ENCODE measurements at places on chromosomes 7 and 10.

GRCh38 chr7:80923211-80923612 lies 4.4 kb upstream of the SEMA3C start:
- DNase-seq, result no peak

DNA sequence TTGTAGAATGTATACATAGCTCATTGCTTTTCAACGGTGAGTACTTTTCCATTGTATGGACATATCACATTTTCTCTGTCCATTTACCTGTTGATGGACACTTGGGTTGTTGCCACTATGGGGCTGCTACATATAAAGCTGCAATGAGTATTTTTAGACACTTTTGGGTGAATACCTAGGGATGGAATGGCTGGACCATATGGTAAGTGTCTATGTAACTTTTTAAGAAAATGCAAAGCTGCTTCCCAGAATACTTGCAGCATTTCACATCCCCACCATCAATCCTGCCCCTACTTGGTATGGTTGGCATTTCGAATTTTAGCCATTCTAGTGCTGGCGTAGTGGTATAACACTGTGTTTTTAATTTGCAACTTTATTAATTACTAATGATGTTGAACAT lies 274.6 kb downstream of the TNS3 start:
- DNase-seq, result no peak

GRCh38 chr10:89838044-89838615 lies 136.7 kb downstream of the KIF20B start:
- DNase-seq, result no peak

DNA sequence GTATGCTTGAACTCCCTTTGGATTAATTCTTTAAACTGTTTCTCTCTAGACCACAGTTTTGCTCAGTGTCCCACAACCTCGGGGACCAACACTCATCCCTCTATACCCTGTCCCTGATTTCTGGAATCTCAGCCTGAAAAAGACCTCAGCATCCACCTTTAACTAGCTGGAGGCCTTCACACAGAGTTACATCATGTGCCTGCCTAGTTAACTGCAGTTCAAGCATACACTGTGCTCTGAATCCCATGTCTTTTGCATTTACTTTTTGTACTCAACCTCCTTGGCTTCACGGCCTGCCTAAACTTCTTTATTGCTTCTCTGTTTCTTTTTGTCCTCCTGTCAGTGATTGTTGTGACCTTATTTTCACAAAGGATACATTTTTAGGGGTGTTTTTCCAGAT lies 66.7 kb downstream of the PRKG1 start:
- no peak for DNase-seq

DNA sequence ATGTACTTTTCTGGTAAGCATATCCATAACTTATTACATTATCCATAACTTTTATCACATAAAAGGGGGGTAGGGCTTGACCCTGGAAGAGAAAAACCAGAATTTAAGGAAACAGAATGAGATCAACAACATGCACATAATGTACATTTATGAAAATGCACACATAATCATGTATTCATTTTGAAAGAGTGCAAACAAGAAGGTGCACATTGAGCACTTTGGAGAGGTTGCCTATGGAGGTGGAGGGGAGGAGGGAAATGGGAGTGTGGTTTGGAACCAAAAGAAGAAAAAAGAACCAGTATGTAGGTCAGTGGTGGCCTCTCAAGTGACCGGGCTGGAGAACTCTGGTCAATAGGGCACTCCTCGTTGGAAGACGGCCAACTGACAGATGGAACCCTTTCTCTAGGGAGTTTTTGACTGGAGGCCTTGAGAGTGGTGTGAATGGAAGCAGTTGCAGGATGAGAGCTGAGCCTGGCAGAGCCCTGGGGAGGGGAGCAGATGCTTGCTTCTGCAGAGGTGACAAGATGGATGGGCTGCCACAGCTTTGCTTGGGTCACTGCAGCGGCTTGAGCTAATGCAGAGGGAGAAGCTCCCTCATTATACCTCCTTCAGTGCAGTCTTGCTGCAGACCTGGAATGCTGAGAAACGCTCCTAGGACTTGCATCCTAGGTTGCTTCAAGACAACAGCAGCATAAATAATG lies 192.7 kb downstream of the SEC23IP start:
- DNase-seq, result no peak

DNA sequence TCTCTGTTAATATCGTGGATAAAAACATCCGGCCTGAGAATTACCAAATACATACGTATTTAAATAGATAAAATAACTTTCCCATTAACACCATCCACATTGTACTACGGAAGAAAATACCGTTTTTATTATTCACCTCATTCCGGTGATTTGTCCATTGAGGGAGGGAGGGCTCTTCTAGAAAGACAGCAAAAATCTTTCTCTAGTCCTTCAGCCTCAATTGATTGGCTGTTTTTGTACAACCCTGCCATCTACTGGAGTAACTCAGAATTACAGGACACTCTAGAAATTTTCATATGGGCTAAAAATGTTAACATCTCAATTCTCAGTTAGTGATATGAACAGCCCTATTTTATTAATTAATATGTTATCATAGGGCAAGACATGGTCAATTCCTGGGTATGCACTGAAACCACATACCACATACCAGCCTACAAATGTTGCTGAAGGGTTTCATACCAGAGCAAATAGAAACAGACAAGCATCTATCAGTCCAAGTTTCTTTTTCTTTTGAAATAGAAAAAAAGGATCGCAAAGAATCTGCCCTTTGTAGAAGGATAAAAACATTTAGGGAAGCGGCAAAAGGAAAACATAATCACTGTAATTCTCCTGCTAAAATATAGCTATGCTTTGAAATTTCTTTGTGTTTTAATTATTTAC lies 55.8 kb upstream of the CDCA7L start:
- DNase-seq, result no peak

DNA sequence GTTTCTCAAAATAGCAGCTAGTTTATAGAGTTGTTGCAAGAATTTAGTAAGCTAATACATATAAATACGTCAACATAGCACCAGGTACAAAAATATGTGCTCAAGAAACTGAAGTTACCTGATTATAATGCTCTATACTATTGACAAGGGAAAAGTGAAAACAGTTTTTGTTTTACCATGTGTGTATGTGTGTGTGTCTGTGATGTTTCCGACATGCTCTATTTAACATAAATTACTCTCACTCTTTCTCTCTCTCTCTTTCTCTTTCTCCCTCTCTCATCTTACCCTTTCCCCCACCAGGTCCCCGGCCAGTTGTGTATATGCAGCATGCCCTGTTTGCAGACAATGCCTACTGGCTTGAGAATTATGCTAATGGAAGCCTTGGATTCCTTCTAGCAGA lies 4.3 kb downstream of the LIPN start:
- DNase-seq, result no peak

- DNase-seq, result no peak
These were observed 50.6 kb upstream of the SMNDC1 start for GRCh38 chr10:110355141-110355831.

DNA sequence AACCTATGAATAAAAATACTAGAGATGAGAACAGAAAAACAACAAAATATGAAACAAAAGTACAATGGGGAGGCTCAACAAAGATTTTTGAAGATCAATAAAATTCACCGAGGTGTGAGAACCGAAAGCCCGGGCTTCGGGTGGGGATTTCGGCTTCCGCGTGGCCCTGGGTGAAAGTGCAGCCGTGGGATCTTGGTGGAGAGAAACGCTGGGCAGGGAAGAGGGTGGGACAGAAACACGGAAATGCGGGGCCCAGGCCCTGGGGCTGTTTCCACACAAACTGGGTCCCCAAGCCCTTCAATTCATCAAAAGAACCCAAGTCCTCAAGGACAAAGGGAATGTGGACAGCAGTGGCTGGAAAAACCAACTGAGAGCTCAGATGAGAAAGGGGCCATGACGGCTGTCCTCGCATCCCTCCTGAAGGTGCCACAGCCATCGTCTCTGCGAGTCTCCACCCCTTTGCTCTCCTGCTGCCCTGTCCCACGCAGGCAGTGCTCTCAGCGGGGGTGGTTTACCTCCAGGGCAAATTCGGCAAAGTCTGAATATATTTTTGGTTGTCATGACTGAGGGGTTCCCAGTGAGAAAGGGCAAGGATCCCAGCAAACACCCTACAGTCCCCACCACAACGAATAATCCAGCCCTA lies 19.7 kb downstream of the FOXL3 start:
- no peak for DNase-seq

- DNase-seq, result no peak
These were observed 263.6 kb upstream of the POT1 start for GRCh38 chr7:125193263-125193662.

DNA sequence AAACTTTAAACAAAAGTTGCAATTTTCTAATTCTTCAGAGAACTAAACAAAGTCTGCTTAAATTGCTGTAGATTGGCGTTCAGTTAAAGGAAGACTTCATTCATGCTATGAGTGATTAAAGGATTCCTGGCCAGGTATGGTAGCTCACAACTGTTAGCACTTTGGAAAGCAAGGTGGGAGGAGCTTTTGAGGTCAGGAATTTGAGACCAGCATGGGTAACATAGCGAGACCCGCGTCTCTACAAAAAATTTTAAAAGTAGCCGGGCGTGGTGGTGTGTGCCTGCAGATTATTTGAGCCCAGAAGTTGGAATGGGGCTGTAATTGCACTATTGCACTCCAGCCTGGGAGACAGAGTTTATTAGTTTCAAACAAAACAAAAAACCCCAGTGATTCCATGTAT lies 13.5 kb upstream of the SCRN1 start:
- DNase-seq, result no peak

DNA sequence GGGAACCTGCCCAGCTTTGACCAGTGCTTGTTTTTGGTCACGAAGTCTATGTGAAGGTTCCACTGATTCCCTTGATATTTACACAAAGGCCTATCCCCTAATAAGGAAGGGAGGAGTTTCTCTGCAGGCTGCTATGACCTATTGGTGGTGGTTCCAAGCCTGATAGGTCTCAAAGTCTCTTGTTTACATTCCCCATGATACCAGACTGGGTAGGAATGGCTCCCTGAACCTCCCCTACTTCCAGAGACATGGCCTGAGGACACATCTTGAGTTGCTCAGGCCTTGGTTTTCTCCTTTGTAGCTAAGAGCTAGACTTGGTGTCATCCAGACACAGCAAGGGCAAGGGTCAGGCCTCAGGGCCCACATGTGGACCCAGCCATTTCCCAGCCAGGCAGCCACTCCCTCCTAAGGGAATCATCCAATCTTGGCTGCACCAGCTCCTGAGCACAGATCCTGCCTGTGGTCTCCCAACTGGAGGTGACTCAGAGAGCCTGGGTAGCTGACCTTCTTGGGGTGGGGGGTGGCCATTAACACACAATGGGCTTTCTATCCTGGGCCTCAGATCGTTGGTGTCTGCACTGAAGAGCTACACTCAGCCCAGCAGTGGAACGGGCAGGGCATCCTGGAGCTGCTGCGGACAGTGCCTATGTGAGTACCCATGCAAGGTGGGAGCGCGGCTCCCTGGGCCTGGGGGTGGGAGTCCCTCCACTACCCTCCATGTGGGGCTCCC lies 51.0 kb upstream of the TRIM8 start:
- DNase-seq, result no peak

- no peak for DNase-seq
These were observed 314.6 kb downstream of the FRMD4A start for GRCh38 chr10:14016011-14016536.

DNA sequence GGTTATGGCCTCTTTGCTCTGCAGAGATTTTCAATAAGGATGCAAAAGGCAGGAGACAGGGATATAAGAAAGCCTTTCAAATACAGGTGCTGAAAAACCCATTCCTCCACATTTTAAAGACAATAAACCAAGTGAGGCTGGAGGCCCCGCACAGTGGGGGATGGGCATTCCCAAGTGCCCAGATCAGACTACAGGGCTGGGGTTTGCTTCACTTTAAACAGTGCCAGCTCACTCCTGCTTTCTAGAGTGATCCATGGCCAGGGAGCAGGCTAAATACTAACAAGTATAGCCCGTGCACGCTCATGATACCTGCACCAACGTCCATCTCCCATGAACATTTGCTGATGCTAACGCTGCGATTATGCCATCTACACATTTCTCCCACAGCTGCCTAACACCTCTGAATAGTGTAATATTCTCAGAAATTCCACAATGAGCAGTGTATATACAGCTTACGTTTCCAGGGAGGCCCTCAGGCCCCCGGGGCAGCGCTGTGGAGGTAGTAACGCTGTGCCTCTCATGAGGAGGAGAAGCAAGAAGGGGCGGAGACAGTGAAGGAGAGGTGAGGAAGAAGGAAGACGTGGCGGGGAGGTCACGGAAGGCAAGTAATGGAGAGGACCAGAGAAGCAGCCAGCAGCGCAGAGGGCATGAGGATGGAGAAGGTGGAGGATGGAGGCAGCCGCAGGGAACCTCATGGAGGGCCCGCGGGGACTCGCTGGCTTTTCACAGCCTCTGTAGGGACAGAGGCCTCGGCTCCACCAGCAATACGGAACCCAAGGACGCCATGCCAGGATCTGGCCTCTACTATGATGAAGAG lies 141.7 kb downstream of the USP6NL start:
- no peak for DNase-seq

GRCh38 chr7:93146472-93147141 lies 1.6 kb downstream of the SAMD9L start:
- no peak for DNase-seq
